ENCODE measurements at places on chromosomes 12 and 14.

- no peak for DNase-seq
Measured at GRCh38 chr12:25932971-25933370, 25.5 kb upstream of the RASSF8 start.

DNA sequence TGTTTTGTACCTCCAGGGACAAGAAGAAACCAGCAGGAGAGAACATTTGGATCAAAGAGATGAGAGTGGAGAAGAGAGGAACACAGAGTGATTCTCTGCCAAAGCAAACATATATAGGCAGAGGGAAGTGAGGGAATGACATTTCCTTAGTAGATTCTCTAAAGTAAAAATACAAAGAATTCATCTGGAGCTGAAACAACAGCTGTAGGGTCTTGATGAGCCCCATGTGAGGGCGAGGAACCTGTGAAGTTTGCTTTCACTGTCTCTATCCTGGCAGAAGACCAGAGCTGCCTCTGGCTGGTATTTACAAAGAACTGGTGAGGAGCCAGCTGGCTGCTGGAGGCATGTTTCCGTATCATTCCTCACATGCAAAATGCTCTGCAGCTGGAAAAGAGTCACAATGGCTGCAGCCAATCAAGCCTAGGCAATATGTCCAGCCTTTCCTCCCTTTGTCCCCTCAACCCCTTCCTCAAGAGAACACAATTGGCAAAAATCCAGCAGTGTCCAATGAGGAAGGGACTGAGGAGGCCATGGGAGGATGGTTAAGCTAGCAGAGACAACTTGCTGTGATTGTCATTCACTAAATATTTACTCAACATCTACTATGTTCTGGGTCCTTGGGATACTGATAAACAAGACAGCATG is 122.5 kb downstream of the PHLDA1 start:
- peak; percentile 92 for DNase-seq

DNA sequence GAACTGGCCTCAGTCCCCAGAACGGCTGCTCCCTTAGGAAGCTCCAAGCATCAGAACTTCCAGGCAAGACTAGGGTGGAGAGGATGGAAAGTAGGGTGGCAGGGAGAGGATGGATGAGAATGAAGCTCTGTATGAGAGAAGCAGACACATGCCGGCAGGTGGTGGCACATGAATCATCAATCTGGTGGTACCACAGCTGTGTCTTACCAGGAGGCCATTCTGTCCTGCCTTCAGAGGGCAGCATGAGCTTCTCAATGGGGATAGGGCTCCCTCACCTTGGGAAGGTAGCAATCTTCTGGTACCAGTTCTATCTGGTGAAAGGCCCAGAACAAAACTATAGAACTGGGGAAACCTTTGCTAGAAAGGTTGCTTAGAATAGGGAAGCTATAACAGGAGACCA is 55.4 kb upstream of the PYGL start:
- no peak for DNase-seq

DNA sequence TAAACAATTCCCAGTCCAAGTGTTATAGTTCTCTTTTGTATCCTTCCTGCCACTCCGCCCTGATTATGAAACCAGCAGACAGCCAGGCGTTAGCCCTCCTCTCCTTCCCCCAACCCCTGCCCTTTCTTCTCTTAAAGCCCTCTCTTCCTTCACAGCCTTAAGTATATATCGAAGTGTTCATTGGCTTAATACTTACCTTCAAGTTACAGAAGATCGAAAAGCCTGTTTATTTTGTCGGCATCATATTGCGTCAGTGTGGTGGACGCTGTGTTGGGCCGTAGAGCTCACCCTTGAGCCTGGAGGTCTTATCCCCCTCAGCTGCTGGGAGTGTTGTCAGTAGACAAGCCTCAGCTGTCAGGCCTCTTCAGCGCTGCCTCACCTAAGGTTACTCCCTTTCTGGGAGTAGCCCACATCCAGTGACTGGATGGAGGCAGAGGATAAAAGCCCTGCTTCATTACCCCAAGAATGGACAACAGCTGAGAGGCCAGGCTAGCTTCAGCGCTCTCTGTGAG is 36.2 kb downstream of the CMAS start:
- DNase-seq: no peak

DNA sequence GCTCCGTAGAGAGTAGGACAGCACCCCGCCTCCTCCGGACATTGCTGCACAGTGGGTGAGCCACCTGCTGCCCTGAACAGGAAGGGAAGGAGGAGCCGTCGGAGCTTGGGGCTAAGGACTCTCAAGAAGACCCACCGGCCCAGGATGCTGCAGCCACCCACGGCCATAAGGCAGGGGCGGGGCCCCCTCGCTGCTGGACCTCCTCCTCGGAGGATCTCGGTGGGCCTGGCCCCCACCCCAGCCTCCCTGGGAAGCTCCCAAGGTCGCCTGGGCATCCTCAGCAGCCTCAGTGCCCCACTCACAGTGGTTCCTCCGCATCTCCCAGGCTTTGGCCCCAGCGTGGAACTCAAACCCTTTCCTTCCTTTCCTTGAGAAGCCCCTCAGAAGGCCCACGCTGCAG is 68.6 kb upstream of the DIO3 start:
- DNase-seq: no peak

GRCh38 chr12:111638556-111638955 is 39.4 kb upstream of the ATXN2 start:
- no peak for DNase-seq

GRCh38 chr14:74963705-74964271 is 8.4 kb upstream of the PGF start:
- no peak for DNase-seq

GRCh38 chr12:56224954-56225353 is 812 bp downstream of the NABP2 start:
- no peak for DNase-seq

- DNase-seq: no peak
Measured at GRCh38 chr12:22533155-22533554, 11.2 kb downstream of the C2CD5 start.

DNA sequence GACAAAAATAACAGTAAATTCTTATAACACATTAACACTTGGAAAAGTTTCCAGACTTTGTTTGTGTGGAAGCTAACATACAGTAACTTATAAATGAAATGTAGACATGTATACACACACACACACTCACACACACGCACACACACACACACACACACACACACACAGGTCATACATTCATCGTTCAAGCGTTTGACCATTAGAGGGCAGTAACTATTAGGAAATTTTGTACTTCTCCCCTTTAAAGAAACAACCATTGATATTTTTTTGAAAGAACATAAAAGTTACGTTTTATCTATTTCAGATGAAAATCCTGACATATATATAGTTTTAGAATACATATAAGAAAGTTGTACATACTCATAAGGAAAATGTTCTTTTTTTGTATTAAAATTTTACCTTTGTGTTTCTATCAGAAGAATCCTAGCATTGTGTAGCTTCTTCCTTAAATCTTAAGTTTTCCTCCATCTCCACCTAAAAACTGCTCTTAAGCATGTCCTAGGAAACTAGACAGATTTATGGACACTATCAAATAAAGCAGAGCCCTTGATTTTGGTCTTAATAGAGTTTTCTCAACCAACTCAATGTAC is 29.0 kb downstream of the PTPRQ start:
- DNase-seq: peak; percentile 65

DNA sequence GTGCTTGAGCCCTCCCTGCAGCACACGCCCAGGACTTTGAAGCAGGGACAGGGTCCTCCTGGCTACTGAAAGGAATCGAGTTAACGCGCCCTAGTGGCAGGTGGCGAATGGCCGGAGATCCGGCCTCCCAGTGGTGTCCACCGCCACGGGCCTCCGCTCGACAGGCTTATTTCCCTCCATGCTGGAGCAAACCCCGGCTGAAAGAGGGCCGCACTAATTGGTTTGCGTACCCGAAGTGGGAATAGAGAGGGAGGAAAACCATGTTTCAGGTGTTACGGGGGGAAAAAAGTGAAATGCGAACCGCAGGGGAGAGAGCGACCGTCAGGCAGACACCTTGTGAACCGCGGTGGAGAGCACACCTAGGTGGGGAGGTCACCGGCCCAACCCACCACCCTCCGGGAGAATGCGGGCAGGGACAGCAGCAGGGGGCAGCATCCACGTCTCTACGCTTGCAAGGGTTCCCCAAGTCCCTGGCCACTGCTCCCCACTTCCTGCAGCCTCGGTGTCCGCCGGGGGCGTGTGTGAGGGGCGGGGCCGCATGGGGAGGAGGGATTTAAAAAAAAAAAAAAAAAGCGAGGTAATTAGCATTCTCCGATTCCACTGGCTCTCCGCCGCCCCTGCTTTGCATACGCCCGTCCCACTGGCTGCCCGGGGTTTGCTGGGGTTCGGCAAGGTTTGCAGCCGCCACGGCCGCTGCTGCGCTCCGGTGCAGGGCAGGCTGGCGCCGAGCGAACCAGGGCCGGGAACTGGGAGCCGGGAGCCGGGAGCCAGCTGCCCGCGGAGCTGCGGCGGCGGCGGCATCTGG is 224.6 kb upstream of the CRY1 start:
- DNase-seq: peak; percentile 76

- peak; percentile 57 for DNase-seq
Measured at GRCh38 chr14:100304825-100305323, 1.4 kb downstream of the SLC25A29 start.

DNA sequence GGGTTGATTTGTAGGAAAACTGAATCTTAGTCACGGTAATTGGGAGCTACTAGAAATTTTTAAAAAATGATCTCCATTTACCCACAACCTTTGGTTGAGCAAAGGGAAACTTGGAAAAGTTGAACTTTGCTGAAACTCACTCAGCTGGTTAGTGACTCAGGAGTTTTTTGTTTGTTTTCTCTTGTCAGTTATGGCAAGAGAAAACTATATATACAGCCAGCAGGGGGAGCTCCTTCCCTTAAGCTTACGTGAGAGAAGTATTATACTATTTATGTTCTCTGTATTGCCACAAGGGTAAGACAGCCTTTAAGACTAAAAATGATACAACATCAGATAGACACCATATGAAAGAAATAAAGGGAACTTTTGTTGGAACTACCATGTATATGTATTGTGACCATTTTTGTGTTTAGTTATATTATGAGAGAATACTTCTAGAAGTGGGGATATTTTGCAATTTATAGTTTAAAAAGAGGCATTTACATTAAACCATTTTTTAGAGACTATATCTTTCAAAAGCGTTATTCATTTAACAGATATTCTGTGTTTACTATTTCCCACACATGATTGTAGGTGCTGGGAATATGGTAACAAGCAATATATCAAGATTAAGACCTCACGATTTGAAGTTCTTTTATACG is 28.1 kb upstream of the TBC1D30 start:
- peak; percentile 88 for DNase-seq

GRCh38 chr12:123843912-123844748 is 82.0 kb downstream of the DNAH10 start:
- no peak for DNase-seq

DNA sequence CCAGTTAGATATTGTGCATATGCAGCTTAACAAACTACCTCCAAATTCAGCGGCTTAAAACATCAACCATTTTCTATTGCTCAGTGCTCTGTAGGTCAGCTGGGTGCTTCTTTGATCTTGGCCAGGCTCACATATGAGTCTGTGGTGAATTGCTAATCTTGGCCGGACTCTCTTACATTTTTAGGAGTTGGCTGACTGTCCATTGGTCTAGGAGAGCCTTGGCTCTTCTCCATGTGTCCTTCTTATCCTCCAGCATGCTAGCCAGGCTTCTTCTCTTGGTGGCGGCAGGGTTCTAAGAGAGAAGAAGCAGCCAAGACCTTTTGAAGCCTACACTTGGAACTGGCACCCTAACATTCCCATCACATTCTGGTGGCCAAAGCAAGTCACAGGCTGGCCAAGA is 174.3 kb upstream of the PWP1 start:
- DNase-seq: no peak

DNA sequence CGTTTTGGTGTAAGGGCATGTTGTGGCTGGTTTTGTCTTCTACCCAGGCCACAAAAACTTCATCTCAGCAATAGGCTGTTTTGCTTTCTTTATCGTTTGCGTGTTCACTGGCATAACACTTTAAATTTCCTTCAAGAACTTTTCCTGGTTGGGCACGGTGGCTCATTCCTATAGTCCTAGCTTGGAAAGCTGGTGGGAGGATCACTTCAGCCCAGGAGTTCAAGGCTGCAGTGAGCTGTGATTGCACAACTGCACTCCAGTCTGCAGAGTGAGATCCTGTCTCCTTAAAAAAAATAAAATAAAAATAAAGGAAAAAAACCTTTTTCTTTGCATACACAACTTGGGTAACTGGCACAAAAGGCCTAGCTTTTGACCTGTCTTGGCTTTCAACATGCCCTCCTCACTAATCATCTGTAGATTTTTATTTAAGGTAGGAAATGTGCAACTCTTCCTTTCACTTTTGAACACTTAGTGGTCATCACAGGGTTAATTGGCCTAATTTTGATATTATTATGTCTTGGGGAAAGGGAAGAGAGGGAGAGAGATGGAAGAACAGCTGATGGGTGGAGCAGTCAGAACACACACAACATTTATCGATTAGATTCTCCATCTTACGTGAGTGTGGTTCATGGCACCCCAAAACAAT is 78.9 kb upstream of the PSMA6 start:
- DNase-seq: no peak

DNA sequence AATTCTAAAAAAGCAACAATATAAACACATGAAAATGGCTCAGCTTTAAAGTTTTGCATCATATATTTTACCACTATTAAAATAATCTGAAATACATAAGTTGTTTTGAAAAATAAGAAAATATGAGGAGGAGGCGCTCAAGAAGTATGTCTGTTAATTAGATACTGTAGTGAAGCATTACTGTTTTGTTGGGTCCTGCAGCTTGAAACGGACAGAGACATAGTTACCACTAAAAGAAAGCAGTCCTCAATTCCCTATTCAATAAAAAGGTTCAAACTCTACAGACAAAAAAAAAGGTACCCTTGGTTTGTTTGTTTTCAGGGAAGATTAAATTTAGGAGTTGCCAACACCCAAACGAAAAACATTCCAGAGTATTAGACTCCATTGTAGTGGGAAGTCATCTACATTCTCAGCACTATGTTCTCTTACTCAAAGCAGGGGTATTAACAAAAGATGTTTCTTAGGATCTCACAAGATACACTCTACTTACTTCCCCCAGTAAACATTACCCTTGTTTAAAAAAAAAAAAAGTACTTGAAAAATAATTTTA is 3.0 kb downstream of the PAWR start:
- peak; percentile 19 for DNase-seq

DNA sequence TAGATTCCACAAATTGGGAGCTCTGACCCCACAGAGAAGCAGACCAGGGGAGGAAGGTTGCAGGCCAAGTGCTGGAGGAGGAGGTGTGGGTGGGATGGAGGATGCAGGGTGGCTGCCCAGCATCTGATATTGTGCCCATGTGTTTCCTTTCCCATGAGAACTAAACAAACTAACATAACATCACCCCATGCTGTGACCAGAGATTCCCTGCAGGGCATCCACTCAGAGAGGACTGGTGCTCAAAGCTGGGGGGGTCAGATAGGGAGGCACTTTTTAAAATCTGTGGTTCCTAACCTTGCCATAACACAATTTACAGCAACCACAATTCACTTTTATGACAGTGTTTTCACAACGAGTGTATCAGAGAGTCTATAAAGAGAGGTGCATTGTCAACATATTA is 1277.6 kb downstream of the AACS start:
- no peak for DNase-seq

Measured in dermis microvascular lymphatic vessel endothelial cell (primary cell).